Posterior vena cava (tissue), 2 donors: ENCODE measurements at places on chromosomes 4 and X. TPM values are rescaled to one million over a fixed set of nuclear protein-coding genes. Genes with fewer than 3 reads are reported as not detected.

Gene PARM1
- total RNA-seq, result 113 TPM

Gene TRMT2B
- total RNA-seq, result 12.9 TPM

Gene AMOT
- 21.0 TPM for total RNA-seq

Gene GCNA
- total RNA-seq, result 1.3 TPM

Gene SOWAHD
- 0.32 TPM for total RNA-seq

Gene MAGEA12
- not detected for total RNA-seq

DNA sequence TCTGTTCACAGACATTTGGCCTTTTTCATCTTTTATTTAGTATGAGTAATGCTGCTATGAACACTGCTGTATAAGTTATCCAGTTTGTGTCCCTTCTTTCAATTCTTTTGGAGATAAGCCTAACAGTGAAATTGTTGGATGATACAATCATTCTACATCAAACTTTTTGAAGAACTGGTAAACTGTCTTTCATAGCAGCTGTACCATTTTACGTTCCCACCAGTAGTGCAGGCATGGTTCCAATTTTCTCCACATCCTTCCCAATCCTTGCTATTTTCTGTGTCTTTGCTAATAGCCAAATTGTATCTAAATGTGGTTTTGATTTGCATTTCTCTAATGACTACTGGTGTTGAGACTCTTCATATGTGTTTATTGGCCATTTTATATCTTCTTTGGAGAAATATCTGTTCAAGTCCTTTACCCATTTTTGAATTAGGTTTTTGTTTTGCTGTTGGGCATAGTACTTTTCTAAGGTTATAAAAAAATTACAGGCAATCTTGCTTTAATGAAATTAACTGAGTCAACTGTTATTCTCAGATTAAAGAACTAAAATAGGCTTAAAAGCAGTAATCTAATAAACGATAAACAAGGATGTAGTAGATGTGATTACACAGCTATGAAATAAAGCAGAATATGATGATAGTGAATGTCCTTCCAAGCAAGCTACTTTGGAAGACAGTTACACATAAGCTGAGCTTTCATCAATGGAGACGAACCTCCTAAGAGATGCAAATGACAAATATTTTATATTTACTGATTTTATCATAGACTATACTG, 57.2 kb downstream of the FBXW7 start:
- no peak for DNase-seq

Gene TSPYL2
- 67.9 TPM for total RNA-seq

Gene COL4A6
- 3.9 TPM for total RNA-seq

Gene GLRA3
- total RNA-seq, result not detected

DNA sequence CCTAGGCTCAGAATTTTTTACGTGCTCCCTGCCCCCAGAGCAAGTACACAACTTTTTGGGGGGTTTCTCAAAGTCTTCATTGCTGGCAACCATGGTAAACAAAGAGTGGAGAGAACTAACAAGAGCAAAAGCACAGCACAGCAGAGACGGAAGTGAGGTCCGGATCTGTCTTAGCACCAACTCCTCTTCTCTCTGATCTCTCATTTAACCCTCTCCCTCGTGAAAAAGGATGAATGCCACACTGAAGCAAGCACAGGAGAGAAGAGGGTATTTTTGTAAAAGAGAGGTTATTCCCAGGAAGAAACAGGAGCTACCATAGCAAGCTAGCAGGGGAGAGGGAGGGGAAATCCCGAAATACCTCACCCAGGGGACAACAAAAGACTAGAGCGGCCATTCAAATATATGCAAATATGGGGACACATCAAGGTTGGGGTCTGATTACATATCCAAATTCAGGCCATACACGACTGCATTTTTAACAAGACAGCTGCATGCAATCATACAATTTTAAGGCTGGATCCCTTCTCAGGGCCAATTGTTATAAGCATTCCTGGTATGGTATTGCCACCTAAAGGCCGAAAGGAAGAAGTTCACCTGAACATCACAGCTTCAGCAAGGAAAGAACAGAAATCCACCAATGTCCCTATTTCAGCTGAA, 46.6 kb downstream of the CD40LG start:
- DNase-seq, result no peak

DNA sequence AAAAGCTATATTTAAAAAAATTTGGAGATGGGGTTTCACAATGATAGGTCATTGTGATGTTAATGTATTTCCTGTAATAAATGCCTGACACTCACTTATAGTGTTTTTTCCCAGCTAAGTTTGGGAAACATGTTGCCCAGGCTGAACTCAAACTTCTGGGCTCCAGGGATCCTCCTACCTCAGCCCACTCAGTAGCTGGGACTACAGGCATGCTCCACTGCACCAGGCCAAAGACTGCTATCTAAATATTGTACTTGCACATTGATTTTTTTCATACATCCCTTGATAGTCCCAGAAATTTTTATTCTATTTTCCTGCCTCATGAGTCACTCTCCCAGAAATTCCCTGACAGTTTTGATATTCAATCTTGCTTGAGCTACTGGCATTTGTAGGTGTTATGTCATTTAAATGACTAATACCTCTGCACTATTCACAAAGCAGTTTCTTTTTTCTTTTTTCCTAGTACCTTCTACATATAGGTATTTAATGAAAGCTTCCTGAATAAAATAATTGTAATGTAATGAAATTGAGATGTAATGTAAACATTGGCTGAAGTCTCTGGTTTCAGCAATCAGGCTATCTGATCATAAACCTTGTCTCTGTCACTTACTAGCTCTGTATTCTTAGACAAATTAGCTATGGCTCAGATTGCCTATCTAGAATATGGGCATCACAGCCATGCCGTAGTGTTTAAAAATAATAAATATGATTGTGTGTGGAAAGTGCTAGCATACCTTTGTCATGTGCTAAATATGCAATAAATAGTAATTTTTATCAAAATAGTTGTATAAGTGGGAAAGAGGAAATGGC, 1973.0 kb upstream of the AGA start:
- DNase-seq, result no peak

Gene NPNT
- 106 TPM for total RNA-seq

Gene EMD
- 61.8 TPM for total RNA-seq

- DNase-seq, result peak; percentile 48
Measured at GRCh38 chrX:85244450-85245211, 840 bp downstream of the ZNF711 start.

DNA sequence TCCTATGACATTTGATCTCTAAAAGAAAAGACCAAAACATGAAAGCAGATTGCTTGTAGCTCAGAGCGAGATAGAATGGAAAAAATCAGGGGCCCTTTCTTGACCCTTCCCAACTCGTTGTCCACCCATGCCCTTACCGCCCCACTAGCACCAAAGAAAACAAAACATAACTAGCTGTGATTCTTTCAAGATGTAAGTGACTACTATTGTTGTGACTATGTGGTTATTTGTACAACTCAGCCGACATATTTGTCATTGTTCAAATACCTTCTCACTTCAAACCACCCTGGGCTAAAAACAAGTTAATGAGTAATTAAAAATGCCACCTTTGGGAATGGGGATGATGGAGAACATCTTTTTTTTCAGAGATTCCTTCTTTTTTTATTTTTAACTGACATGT, 171.2 kb upstream of the GPC4 start:
- DNase-seq, result no peak

Gene GPR34
- 16.9 TPM for total RNA-seq

GRCh38 chr4:152965611-152966010, 29.5 kb downstream of the FHDC1 start:
- DNase-seq, result no peak

GRCh38 chr4:10020871-10021652, at the start of gene SLC2A9:
TSS of gene SLC2A9 (minus strand) at chr4:10021497. CDS start at chr4:10021429, 68 bp downstream.
- DNase-seq, result no peak

GRCh38 chrX:11665168-11666111, at the start of gene ARHGAP6:
TSS of gene ARHGAP6 (minus strand) at chrX:11665920. CDS start at chrX:11664828, 1,092 bp downstream.
- peak; percentile 82 for DNase-seq

- no peak for DNase-seq
Measured at GRCh38 chr4:53608649-53609048, 17.4 kb upstream of the LNX1 start.

Gene ACE2
- total RNA-seq, result 1.6 TPM

GRCh38 chrX:2578864-2579263, 78.1 kb upstream of the DHRSX start:
- DNase-seq, result no peak

GRCh38 chr4:180455226-180455625, 1788.0 kb upstream of the TENM3 start:
- no peak for DNase-seq

- no peak for DNase-seq
Measured at GRCh38 chr4:81472281-81473182, 825 bp upstream of the RASGEF1B start.

Gene UPF3B
- 6.8 TPM for total RNA-seq

Gene SERTM2
- 3.2 TPM for total RNA-seq

DNA sequence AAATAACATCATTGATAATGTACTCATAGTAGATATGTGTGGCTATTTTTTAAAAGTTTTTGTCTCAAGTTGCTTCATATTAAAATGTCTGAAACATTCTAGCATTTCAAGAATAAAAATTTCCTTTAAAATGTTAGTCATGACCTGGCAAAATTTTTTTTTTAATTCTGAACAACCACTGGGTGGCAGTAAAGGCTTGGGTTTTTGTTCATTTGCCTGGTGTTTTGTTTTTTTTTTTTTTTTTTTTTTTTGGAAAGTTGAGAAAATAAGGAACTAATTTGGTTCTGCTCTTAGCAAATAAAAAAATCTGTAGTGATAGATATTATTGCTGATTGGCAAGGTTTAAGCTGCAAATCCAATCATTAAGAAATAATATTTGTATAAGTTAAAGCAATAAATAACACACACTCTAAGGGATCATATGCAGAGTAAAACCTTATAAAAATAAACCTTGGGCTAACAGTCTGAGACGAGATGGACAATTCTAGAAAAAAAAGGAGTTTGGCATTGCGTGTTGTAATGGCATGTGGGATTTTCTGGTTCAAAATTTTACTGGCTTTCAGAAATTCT, 81.4 kb downstream of the CEP44 start:
- DNase-seq, result no peak

DNA sequence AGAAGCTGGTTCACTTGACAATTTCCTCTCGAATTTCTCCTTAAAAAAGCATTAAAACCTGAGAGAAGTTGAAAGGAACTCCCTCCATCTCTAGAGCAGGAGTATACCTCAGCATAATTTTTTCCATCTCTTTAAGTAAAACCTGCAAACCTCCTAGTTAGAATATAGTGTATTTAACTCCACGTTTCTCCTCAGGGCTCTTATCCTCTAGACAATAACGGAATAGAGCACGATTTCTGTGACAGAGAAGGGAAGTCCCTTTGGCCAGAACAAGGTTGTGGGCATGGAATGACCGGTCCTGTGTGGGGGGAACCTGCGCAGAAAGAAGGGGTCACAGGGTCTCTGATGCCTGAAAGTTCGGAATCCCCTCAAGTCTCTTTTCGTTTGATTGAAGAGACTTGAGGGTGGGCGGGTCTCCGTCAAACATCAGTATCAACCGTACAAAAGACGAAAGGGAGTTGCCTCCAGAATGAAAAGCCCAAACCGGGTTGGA, 697 bp downstream of the ZNF280C start:
- no peak for DNase-seq

Gene CHRDL1
- 161 TPM for total RNA-seq

Gene UGDH
- total RNA-seq, result 107 TPM

GRCh38 chrX:143642426-143642825, 6.5 kb upstream of the SLITRK4 start:
- no peak for DNase-seq

- no peak for DNase-seq
Measured at GRCh38 chr4:41532882-41533281, 5.1 kb upstream of the LIMCH1 start.

DNA sequence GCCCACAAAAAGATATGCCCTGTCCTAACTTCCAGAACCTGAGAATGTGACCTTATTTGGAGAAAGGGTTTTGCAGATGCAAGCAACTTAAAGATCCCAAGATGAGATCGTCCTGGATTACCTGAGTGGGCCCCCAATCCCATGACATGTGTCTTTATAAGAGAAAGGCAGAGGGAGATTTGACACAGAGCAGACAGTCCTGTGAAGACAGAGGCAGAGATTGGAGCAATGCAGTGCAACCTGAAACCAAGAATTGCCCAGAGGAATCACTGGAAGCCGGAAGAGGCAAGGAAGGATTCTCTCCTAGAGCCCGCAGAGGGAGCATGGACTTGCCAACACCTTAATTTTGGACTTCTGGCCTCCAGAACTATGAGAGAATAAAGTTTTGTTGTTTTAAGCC, 171.5 kb downstream of the SMIM20 start:
- no peak for DNase-seq

Gene KCNE5
- not detected for total RNA-seq

Gene NAP1L2
- 5.0 TPM for total RNA-seq

Gene GDPD2
- not detected for total RNA-seq

DNA sequence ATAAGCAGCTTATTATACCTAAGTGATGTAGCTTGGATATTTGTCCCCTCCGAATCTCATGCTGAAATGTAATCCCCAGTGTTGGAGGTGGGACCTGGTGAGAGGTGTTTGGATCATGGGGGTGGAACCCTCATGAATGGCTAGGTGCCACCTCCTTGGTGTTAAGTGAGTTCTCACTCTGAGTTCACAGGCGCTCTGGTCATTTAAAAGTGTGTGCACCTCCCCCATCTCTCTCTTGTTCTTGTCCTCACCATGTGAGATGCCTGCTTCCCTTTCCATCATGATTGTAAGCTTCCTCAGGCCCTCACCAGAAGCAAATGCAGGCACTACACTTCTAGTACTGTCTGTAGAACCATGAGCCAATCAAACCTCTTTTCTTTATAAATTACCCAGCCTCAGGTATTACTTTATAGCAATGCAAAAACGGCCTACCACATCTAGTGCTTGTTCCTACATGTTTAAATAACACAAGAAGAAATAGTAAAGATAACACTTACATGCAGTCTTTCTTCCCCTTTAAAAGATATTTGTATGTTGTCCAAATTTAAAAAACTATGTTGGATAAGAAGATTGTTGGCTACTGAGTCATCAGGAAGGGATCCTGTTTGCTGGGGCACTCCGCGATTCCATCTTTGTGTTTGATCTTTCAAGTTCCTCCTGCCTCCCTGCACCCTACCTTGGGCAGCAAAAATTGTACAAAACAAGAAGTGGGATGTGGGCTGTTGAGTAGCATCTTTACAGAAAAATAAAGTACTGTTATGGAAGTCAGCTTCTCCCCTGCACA, 29.7 kb downstream of the PPP1R2C start:
- no peak for DNase-seq

- no peak for DNase-seq
Measured at GRCh38 chr4:153447175-153447905, 18.8 kb upstream of the TMEM131L start.

- DNase-seq, result no peak
Measured at GRCh38 chrX:136656361-136656964, 8.5 kb downstream of the CD40LG start.

GRCh38 chrX:2463973-2464676, 36.7 kb downstream of the DHRSX start:
- DNase-seq, result no peak

DNA sequence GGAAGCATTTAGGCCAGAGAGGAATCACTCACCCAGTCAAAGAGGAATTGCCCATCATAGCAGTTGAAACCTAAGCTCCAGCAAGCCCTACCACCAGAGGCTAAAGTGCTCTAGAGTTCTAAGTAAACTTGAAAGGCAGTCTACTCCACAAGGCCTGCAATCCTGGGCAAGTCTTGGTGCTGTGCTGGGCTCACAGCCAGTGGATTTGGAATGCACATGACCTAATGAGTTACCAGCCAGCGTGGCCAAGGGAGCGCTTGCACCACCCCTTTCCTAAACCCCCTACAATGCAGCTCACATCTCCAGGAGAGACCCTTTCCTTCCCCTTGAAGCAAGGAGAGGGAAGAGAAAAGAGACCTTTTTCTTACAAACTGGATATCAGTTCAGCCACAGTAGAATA, 445.7 kb downstream of the GASK1B start:
- no peak for DNase-seq

GRCh38 chr4:2673157-2673556, 83.0 kb downstream of the TNIP2 start:
- DNase-seq, result no peak
